CD14-positive monocyte (primary cell): ENCODE measurements at places on chromosomes 12 and 14.

DNA sequence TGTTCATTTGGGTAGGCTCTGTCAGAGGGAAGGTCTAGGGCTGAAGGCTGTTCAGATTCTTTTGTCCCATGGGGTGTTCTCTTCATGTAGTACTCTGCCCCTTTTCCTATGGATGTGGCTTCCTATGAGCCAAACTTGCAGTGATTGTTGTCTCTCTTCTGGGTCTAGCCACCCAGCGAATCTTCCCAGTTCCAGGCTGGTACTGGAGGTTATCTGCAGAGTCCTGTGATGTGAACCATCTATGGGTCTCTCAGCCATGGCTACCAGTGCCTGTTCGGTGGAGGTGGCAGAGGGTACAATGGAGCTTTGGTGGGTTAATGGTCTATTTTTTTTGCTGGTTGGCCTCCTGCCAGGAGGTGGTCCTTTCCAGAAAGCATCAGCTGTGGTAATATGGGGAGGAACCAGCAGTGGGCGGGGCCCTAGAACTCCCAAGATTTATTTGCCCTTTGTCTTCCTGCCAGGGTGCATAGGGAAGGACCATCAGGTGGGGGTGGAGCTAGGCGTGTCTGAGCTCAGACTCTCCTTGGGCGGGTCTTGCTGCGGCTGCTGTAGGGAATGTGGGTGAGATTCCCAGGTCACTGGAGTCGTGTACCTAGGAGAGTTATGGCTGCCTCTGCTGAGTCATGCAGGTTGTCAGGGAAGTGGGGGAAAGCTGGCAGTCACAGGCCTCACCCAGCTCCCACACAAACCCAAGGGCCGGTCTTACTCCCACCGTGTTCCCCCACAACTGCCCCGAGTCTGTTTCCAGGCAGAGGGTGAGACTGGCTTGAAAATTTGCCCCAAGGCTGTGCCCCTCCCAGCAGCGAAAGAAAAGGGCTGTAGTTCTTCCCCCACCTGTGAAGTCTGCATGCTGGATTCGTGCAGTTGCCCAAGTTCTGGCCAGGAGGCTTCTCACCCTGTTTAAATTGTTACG is 17.5 kb downstream of the MTRFR start:
- peaks cover 24% of the 10 kb centered on the region for H3K36me3 ChIP-seq
- no peaks in the 10 kb centered on the region for H3K27me3 ChIP-seq
- DNase-seq: no peak
- peaks cover 8% of the 10 kb centered on the region for H3K4me1 ChIP-seq

DNA sequence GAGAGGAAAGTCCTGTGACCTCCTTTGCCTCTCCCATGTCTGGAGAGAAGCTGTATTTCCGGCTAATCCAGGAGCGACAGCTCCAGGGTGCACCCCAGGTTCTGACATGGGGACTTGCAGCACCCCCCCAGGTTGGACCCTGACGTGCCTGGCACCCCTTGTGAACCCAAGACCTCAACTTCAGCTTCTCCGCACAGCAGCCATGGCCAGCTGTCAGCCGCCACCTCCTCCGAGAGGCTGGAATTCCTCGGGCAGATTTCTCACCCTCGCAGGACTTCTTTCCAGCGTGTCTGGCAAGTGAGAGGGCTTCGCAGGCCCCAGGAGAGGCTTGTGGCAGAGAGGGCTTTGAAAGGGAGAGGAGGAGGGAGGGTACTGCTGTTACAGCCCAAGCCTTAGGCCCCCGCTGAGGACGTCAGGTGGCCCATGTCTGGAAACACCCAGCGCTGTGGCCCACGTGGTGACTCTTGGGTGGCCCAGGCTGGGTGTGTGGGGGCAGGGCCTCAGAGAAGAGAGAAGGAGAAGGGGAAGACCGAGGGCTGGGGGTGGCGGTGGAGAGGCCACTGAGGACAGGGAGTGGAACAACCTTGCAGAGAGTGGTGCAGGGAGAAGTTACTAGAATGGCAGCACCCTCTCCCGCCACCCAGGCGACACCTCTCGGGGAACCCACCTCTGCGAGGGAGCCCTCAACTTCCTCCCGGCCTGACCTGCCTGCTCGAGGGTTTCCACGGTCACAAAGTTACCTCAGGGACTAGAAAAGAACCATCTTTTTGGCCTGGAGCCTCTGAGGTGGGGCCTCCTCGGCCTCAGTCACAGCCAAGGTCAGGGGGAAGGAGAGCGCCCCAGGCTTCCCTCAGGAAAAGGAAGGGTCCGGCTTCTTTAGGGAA is 11.7 kb upstream of the RPS6KL1 start:
- no peaks in the 10 kb centered on the region for H3K36me3 ChIP-seq
- no peak overlapping the region for H3K4me3 ChIP-seq
- H3K27me3 ChIP-seq: no peaks in the 10 kb centered on the region
- no peak for DNase-seq
- peaks cover 21% of the 10 kb centered on the region for H3K4me1 ChIP-seq

- H3K4me1 ChIP-seq: peaks cover 20% of the 10 kb centered on the region
- no peak overlapping the region for H3K4me3 ChIP-seq
- DNase-seq: no peak
- H3K27me3 ChIP-seq: no peaks in the 10 kb centered on the region
Observed at GRCh38 chr12:1794440-1795090, 25.8 kb upstream of the LRTM2 start.

DNA sequence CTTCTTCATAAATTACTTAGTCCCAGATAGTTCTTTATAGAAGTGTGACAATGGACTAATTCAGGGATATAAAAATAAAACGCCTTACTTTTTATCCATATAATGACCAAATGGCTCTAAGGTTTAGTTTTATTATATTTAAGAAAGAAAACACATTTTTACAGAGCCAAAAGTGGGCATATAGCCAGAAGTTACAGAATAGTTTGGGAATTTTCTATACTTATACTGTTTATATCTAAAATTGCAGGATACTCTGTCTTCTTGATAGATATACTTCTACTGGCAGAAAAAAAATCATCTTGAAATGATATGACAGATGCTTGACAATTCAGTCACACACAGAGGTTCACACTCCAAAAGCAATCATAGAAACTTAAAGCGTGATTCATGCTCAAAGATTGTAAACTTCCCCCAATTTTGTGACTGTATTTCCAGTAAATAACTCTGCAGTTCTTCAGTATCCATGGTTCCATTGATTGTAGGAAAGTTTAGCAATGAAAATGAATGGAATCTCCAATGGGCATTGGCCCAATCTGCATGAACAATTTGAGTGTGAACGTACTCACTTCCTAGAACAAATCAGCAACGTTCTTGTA is 307.8 kb downstream of the NOVA1 start:
- H3K4me3 ChIP-seq: no peak overlapping the region
- no peaks in the 10 kb centered on the region for H3K4me1 ChIP-seq
- H3K27ac ChIP-seq: no peak overlapping the region
- no peak for DNase-seq

- H3K4me1 ChIP-seq: peaks cover 30% of the 10 kb centered on the region
- no peak for DNase-seq
- H3K27me3 ChIP-seq: no peaks in the 10 kb centered on the region
- H3K36me3 ChIP-seq: no peaks in the 10 kb centered on the region
- H3K27ac ChIP-seq: no peak overlapping the region
- no peak overlapping the region for H3K4me3 ChIP-seq
Observed at GRCh38 chr12:9632766-9633165, 25.1 kb upstream of the KLRB1 start.

GRCh38 chr12:82182601-82183190 is 175.5 kb downstream of the CCDC59 start:
- DNase-seq: no peak
- H3K27ac ChIP-seq: no peak overlapping the region
- H3K36me3 ChIP-seq: no peaks in the 10 kb centered on the region
- H3K4me1 ChIP-seq: no peaks in the 10 kb centered on the region
- no peaks in the 10 kb centered on the region for H3K27me3 ChIP-seq
- H3K4me3 ChIP-seq: no peak overlapping the region

DNA sequence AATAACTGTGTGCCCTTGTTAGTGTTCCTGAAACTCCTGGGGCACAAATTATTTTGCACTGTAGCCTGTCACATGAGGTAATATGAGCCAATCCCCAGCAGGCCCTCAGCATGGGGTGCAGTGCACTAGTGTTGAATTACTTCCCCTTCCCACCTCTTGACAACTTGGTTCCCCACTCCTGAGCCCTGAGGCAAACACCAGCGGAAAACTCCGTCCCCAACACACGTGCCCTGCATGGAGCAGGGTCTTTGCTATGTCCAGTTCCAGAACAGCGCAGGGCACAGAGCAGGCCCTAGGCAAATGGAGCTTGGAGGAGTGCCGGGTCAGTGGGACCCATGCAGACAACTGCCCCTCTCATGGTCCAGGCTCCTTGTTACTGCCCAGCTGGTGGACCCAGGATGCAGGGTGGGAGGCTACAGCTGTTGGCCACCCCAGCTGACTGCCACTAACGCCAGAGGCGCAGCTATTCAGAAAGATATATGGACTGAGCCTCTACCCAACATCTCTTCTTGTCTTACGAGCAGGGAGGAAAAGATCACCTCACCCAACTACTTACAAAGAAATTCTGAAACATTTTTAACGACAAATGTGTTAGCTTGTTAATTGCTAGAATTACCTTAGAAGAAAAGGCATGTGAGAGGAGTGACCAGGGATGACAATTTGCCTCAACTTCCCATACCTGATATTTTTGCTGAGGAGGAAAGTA is 71.6 kb downstream of the NT5DC3 start:
- DNase-seq: no peak
- no peaks in the 10 kb centered on the region for H3K36me3 ChIP-seq
- H3K4me3 ChIP-seq: no peak overlapping the region
- H3K27me3 ChIP-seq: no peaks in the 10 kb centered on the region

DNA sequence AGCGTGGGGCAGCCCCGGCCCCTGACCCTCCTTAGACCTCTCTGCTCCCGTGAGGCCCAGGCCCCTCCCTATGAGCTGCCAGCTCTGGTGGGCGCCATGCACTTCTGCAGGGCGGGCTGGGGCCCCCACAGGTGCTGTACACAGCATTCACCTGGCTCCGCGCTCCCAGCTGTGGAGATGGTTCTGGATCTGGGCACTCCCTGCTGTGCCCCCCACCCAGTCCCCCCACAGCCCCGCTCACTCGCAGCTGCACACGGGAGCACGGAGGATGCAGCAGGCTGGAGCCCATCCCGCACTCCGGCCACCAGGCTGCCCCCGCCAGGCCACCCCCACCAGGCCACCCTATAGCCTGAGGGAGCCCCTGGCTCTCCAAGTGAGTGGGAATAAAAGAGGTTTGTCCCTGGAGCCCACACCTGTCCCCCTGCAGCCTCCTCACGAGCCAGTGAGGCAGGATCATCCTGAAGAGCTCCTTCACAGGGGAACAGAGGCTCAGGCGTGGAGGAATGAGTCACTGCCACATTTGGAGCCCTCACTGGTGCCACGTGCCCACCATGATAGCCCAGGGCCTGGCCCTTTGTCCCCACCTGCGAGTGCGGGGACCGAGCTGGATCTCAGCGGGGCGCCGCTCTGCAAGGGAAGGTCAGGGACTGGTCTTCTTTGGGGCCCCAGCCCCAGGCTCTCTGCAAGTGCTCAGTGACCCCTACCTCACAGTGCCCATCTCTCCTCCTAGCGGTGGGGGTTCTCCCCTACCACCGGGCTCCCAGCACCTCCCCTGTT is 1.9 kb downstream of the ADSS1 start:
- DNase-seq: no peak
- H3K4me3 ChIP-seq: no peak overlapping the region
- peaks cover 8% of the 10 kb centered on the region for H3K27me3 ChIP-seq
- H3K36me3 ChIP-seq: no peaks in the 10 kb centered on the region

DNA sequence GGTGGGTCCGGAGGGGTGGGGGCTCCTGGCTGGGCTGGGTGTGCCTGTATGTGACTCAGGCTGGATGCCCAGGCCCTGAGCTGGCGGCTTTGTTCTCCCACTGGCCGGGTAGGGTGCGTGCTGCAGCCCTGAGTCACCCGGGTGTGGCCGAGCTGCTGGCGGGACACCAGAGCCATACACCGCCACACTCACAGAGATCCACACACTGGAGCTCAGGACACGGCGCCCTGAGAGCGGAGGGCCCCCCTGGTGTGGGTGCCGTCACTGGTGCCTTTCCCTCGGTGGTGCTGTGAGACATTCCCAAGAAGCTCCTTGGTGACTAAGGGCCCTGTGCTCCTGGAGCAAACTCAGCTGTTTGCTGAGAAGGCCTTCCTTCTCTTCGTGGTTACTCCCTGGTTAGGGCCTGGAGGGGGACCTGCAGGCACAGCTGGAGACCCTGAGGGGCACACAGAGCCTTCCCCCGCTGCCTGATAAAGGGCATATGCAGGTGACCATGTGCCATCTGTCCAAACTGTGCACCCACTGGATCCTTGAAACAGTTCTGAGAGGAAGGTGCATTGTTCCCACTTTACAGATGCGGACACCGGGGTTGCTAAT is 44.3 kb downstream of the KRT80 start:
- peaks cover 7% of the 10 kb centered on the region for H3K4me1 ChIP-seq
- no peaks in the 10 kb centered on the region for H3K36me3 ChIP-seq
- H3K4me3 ChIP-seq: no peak overlapping the region
- peaks cover 5% of the 10 kb centered on the region for H3K27me3 ChIP-seq
- no peak overlapping the region for H3K27ac ChIP-seq
